ENCODE measurements at places on chromosomes 3 and 15. TPM values are rescaled to one million over a fixed set of nuclear protein-coding genes. Genes with fewer than 3 reads are reported as not detected.
A peak's percentile ranks its signal among the peaks of the same experiment; 100 is the strongest.

DNA sequence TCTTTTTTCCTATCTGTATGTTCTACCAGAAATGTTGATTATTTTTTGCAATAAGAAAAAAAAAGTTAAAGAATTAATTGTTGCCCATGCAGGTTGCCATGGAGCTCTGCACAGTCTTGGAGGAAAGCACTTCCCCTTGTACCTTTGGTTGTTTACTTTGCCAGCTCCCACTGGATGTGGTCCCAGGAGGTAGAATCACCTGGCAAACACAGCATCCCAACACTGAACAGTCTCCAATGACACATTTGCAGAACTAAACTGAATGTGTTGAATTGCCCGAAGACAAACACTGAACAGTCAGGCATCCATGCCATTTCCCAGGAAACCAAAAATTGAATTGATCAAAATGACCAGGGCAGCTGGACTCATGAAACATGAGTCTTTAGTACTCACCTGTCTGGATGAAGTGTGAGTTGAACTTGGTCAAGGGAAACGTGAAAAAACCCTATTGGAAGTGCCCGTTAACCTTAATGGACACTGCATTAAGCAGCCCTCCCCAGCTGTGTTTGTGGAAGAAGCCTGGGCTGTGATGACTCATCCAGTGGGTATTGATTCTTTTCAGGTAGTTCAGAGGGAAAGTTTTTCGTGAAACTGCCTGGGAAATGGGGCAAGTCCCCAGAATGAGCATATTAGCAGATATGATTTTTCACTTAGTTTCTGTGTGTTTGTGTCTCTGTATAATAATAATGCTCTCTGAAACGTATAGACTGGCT, 284.7 kb upstream of the STT3B start:
- no peak for DNase-seq

DNA sequence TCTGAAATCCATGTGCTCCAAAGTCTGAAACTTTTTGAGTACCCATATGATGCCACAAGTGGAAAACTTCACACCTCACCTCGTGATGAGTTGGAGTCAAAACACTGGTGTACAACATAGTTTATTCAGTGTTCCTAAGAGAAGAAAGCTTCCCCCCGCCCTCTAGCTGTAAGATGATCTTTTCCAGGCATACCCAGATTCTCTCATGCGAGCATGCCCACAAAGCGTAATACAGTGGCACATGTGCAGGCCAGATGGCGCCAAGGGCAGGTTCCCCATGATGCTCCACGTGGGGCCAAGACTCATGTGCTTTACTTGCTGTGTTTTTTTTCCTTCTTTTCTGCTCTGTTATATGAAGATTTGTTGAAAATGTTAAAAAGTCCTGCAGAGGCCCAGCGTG, 104.9 kb upstream of the LRRFIP2 start:
- peak; percentile 75 for DNase-seq

Gene PPP1R14D
- total RNA-seq, result not detected

GRCh38 chr3:112738366-112738765, 97.4 kb upstream of the CCDC80 start:
- no peak for DNase-seq

DNA sequence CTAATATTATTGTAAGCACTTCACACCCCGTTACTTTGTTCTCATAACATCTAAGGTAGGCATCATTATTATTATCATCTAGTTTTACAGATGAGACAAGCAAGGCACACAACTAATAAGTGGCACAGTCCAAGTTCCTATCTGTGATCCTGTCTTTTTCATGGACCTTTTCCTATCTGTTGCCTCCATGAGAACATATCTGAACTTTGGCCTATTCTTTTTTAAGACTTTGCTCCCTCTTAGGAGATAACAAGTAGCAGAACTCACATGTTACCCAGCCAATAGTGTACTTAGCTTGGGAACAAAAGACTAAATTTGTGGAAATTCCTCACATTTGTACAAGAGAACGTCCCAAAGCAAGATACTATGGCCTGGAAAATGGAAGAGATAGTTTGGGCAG, 172.4 kb downstream of the TIGIT start:
- no peak for DNase-seq

Gene LDHAL6B
- total RNA-seq, result not detected

Gene VIPR1
- 215 TPM for total RNA-seq

Gene GNAT1
- not detected for total RNA-seq

Gene ARPIN
- 12.0 TPM for total RNA-seq

DNA sequence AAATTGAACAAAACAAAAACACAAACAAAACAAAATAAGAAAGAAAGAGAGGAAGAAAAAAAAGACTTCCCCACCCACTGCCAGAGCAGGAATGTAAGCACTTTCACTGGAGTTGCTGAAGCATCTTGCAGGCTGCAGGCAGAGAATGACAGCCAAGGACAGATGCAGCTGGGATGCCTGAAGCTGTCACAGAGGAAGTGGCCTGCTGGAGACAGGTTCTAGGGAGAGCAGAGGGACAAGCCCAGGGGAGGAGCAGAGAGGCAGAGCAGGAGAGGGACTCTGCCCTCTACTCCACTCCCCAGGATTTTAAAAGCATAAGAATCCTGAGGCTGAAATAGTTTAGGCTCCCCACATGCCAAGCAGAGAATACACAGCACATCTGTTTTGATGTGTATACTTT, 326.2 kb downstream of the TUSC7 start:
- no peak for DNase-seq

DNA sequence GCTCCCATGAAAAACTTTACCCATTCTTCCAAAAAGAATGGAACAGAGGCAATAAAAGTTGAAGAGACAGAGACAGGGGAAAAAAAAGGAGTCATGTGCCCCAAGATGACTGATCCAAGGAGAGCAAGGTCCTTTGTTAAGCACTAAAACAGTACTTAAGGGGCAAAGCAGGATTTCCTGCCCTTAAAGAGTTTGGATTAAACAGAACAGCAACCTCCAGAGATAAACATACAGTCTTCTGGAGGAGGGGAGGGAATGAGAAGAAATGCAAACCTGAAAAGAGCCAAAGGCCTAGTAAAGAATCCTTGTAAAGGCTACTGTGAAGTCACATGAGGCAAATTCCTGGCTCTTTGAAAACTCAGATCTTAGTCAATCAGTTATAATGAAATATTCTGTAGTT, 38.2 kb downstream of the SHQ1 start:
- no peak for DNase-seq

Gene CHL1
- total RNA-seq, result 0.10 TPM

Gene MRAS
- total RNA-seq, result 29.6 TPM

Gene RBP2
- total RNA-seq, result not detected

Gene SPATA12
- not detected for total RNA-seq

- DNase-seq, result peak; percentile 33
Measured at GRCh38 chr3:23806534-23807423, 1.0 kb downstream of the UBE2E1 start.

Gene SCG5
- 91.9 TPM for total RNA-seq

GRCh38 chr3:146223401-146224373, 27.2 kb downstream of the PLSCR4 start:
- no peak for DNase-seq

Gene PTH1R
- total RNA-seq, result not detected

- DNase-seq, result peak; percentile 61
Measured at GRCh38 chr15:40055576-40056293, 16.8 kb upstream of the SRP14 start.

DNA sequence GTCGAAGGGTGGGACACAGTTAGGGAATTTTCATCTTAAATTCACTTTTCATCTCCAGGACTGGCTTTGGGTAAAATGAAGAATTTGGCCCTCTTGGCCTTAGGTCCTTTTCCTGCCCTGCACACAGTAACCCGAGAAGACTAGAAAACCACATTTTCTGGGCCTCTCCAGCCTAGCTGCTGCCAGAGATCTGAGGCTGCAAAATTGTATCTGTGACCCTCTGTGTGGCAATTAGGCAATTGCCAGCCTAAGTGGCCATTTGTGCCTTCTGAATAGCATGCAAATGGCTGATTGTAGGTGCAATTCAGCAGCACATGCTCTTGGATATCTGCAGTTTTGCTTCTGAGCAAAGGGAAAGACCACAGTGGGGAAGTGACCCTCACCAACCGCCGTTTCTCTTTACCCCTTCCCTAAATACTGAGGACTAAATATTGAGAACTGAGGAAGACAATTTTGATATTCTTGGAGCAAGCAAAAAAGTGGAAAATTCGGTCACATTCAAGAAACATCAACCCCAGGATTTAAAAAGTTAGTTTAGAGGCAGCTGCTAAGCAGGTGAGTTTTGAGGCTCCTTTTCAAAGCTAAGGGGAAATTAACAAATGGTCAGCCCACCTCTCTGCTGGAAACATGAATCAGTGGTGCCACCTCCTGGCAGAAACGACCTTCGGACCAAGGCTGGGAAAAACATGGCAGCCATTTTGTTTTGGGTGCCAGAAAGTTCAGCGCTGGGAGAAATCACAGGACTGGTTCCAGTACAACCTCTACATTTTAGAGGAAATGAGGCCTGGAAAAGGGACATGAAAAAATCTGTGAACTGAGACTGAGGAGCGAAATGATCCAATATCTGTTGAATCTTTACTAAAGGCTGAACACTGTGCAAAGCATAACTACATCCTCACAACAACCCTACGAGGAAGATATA, 56.6 kb upstream of the PRTG start:
- peak; percentile 73 for DNase-seq

Gene GAP43
- 0.29 TPM for total RNA-seq

GRCh38 chr15:40981186-40981585, 27.9 kb downstream of the CHAC1 start:
- no peak for DNase-seq

DNA sequence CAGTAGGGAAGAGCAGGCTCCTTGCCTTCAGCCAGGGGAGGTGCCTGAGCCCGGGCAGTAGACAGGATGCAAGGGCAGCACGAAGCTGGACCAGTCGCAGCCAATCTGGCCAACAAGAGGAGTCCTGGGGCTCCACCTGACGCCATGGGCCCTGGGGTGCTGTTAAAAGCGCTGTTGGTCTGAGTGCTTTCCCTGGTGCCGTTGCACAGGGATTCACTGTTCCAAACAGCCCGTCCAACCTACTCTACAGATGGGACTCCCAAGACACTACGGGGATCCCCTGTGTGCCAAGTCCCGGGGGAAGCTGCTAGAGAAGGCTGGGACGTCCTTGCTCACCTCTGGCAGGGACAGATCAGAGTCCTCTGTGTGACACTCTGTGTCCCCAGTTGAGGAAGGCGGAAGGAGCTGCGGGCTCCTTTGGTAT, 632 bp downstream of the CTSH start:
- no peak for DNase-seq

- DNase-seq, result no peak
Measured at GRCh38 chr3:3772920-3773319, 26.3 kb upstream of the LRRN1 start.

GRCh38 chr3:55162031-55162795, 234.4 kb upstream of the LRTM1 start:
- peak; percentile 97 for DNase-seq

GRCh38 chr3:36942638-36943248, 2.1 kb downstream of the TRANK1 start:
- no peak for DNase-seq

DNA sequence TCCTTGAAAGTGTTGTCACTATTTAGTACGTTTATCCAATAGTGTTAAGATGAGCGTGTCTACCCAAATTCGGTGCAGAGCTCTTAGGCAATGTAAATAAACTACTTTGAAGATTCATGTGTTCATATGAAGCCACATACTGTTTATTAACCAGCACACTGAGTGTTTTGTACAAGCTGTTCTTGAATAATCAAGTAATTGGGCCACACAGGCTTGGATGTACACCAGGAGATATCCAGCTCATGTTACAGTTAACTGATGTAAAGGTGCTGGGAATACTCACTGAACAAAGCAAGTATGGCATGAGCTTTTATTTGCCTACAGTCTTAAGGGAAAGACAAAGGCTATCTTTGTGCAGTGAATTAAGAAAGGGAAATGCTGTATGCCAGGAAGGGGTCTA, 632 bp upstream of the DHX36 start:
- DNase-seq, result no peak

GRCh38 chr3:40476478-40477470, at the start of gene ZNF619:
Gene ZNF619 (plus strand): TSS chr3:40477122. CDS start chr3:40477980, 858 bp downstream.
- peak; percentile 80 for DNase-seq

GRCh38 chr15:67446449-67446848, 74.5 kb upstream of the C15orf61 start:
- no peak for DNase-seq

DNA sequence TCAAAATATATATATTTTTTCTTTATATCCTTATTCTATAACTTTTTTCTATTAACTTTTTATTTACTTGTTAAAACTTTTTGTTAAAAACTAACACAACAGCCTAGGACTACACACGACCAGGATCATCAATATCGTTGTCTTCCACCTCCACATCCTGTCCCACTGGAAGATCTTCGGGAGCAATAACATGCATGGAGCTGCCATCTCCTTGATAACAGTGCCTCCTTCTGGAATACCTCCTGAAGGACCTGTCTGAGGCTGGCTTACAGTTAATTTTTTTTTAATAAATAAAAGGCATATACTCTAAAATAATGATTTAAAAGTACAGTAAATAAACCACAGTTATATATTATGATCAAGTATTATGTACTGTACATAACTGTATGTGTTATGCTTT, 58.9 kb downstream of the SFMBT1 start:
- peak; percentile 9 for DNase-seq

- DNase-seq, result no peak
Measured at GRCh38 chr15:78232951-78233350, 1.4 kb downstream of the ACSBG1 start.

Gene TNFSF10
- 11.7 TPM for total RNA-seq

DNA sequence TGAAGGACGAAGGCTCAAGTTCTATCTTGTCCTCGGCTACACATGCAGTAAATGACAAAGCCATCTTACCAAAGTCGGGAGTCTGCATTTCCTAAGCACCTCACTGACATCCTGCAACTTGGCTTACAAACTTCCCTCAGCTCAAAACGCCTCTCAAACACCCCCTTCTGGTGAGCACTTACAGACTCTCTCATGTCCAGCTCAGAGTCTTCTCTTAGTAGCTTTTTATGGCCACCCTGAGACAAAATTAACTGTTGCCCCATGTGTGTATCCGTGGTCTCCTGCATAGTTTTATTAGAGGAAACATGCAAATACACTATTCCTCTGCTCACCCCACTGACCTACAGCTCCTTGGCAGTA, 819.7 kb downstream of the FHIT start:
- peak; percentile 4 for DNase-seq

DNA sequence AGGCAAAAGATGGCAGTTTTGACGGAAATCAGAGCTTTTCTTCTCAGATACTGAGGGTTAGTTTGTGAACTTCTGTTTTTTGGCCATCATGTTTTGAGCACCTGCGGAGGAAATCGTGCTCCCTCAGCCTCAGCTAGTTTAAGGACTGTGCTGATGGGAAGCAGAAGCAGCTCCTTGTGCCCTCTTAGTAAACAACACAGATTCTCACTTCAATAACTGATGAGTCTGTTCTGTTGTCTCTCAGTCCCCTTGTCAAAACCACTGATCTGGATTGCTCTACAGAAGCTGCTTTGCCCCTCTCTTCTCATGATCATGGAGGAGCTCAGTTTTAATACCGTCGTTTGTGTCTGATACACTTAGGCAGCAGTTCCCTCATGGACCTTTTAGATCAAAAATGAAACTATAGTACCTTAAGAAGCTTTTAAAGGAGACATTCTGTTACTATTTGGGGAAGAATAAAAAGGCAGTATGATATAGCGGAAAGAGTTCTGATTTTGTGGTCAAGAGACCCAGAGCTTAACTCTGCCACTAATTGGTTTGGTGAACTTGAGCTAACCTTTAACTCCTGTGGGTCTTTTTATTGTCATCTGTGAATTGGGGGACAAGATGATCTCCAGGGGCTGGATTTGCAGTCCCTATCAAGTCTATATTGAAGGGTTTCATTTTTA, 152.6 kb downstream of the BBX start:
- DNase-seq, result no peak

- DNase-seq, result no peak
Measured at GRCh38 chr3:10383850-10384248, 62.9 kb upstream of the SEC13 start.

GRCh38 chr3:34851137-34851536, 788.2 kb upstream of the ARPP21 start:
- no peak for DNase-seq

GRCh38 chr3:128575777-128576176, 74.8 kb downstream of the RPN1 start:
- DNase-seq, result no peak
